ENCODE measurements at places on chromosomes 4 and X.

DNA sequence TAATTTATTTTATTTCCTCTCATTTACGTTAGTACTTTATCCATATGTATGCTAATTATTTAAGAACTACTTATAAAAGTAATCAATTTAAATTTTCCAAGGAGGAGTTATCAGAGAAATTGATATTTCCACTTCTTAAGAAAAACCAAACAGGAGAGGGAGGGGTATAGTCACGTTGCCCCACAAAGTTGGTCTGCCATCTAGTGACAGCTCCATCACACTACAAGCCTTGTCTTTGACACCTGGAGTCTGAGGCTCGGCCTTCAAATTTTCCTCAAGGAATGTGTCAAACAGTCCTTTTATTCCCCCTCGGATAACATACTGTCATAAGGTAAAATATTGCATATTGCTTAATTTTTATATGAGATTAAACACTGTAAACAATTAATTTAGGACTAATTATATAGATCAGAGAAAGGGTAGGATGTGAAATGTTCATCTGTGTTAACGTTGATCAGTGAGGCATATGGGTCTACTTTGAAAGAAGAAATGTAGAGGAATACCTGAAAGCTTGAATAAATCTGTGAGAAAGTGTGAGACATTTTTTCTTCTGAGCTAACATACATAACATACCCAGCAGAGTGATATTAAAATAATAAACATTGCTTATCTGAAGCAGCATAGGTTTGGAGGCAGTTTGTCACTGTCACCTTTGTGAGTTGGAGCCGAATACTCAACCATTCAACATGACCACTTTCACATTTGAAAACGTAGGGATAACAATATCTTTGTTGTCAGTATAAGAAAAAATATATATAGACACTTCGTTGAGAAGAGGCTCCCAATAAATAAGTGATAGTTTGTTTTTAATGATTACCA, 114.4 kb downstream of the GLRA3 start:
- DNase-seq: no peak

DNA sequence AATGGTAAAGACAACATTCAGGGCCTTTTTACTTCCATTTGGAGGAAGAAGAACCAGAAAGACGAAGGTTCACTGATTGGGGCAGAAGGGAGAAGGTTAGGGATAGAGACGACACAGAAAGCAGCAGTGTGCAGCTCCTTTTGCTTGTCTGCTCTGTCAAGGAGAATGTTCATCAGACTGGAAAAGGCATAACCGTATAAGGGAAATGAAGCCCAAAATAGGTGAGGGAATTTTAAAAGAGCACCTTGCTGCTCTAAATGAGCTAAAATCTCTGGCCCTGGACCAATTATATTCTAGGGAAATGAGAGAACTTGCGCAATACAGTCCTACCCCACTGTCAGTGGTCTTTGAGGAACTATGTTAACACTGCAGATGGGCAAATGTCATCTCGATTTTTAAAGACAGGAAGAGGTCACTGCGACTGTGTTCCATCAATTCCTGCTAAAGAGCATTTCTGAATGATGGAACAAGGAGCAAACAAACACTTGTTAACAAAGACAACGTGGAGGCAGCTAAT, 909.8 kb upstream of the FTHL17 start:
- no peak for DNase-seq

GRCh38 chr4:186272699-186273391, 6.9 kb downstream of the F11 start:
- DNase-seq: no peak

- no peak for DNase-seq
Observed at GRCh38 chrX:108285356-108285755, 152.9 kb downstream of the COL4A6 start.

GRCh38 chr4:42915484-42915883, 23.0 kb downstream of the GRXCR1 start:
- DNase-seq: no peak

DNA sequence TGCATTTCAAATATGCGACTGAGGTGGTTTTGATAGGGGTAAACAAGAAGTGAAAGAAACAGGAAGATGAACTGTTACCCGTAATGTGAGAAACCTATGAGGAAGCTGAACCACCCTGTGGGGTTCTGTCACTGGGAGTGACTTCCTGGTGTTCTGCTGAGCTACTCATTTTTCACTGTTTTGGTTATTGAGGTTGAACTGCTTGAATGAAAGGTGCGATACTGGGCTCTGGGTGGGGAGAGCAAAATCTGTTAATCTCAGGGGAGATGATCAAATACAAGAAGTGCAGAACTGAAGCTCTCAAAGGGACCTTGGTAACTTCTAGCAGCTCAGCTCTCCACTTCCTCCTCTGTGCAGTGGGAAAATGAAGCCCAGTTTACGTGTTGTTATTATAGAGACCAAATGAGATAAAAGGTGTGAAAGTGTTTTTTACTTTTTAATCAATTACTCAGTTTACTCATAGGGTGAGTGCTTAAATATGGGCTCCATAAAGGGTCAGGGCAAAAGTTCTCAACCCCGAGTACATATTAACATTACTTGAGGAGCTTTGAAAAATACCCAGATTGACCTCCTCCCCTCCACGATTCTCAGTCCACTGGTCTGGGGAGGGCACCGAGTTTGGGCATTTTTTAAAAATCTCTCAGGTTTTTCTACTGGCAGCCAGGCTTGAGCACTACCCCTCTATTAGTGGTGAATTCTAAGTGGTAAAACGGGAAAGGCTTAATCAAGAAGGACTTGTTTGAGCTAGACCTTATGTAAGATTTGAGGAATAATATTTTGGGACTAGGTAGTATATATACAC, 66.7 kb downstream of the COQ2 start:
- peak; percentile 42 for DNase-seq

- DNase-seq: no peak
Observed at GRCh38 chrX:13082206-13083065, 38.0 kb upstream of the FAM9C start.

DNA sequence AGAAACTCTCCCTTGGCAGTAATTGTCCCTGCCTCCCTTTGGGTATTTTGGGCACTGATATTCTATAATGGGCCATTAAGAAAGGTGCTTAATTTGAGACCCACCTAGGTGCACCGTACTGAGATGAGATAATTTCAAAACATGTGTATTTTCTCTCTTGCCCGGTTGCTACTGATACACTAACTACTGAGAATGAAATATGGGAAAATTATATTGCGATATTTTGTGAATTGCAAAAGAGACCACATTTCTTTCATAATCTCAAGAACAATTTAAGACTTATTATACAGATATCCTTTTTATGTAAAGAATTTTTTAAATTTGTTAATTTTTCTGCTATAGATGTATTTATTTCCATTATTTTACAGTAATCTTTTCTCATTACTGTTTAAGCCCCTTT, 284.9 kb downstream of the ADGRL3 start:
- DNase-seq: no peak

GRCh38 chr4:1582227-1582626, 101.9 kb downstream of the FAM53A start:
- DNase-seq: no peak

- no peak for DNase-seq
Observed at GRCh38 chrX:47482065-47482511, 934 bp downstream of the ZNF41 start.

DNA sequence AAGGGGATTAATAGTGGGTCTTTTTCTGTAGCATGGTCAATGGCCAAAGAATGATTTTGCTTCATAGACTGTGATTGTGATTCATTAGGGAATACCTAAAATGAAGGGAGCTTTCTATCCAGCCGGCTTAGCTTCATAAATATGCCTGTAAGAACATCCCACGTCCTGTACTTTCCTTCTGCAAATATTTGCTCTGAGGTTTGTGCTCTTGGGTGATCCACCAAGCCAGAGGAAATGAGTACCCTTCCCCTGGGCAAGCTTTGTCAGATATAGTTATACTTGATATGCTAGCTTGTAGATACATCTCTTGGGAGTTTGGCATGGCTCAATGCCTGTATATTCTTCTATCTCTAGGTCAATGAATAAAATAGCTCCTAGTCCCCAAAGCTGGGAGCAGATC, 28.2 kb upstream of the SPARCL1 start:
- no peak for DNase-seq

DNA sequence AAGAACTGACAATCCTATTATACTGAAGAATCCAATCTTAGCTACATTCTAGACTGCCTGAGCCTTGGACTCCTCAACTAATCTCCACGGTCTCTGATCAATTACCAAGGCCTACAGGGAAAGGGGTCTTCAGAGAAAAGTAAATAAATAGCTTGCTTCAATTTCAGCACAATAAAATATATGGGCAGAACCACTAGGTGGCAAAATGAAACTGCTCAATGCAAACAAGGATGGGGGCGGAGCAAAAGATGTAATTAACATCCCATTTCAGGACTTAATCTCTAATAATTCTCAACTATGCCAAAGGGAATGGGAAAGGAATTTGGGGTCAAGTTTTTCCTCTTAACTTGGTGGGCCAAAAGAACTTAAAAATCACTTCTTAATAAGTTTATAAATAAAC, 78.4 kb upstream of the MAP3K15 start:
- no peak for DNase-seq

GRCh38 chrX:134373736-134374135, 86.2 kb upstream of the HPRT1 start:
- no peak for DNase-seq

- no peak for DNase-seq
Observed at GRCh38 chr4:25283948-25284347, 28.6 kb upstream of the ZCCHC4 start.
